ENCODE measurements at places on chromosomes 6 and 20. TPM values are rescaled to one million over a fixed set of nuclear protein-coding genes. Genes with fewer than 3 reads are reported as not detected.

DNA sequence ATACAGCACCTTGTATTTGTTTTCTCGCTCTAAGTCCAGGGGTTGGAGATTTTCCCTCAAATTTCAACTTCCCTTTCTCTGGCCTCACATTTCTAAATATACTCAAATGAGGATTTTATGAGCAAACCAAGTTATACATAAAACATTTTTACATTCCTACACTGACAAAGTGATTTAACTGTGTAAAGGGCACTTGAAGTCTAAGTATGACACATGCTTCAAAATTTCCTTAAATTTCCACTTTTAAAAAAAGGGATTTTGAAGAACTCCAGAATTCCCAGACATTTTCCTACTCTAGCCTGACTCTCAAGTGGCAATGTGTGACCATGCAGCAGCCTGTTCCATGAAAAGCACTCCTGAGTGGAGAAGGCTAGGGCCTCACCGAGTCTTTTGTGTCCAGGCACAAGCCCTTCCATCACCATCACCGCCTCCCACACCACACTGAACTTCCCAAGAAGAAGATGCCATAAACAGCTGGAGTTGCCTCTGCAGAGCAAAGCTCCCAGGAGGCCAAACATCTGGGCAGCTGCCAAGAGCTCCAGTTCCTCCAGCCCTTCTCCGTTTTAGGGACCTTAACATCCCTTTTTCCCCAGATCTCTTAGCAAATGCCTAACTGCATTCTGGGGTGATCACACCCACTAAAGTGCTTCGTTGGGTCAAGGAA is 68.9 kb downstream of the NCR2 start:
- no peak for DNase-seq
- H3K36me3 ChIP-seq = no peaks in the 10 kb centered on the region
- H3K4me1 ChIP-seq = peaks cover 6% of the 10 kb centered on the region
- peaks cover 4% of the 10 kb centered on the region for H3K27me3 ChIP-seq
- H3K4me3 ChIP-seq = no peak overlapping the region

DNA sequence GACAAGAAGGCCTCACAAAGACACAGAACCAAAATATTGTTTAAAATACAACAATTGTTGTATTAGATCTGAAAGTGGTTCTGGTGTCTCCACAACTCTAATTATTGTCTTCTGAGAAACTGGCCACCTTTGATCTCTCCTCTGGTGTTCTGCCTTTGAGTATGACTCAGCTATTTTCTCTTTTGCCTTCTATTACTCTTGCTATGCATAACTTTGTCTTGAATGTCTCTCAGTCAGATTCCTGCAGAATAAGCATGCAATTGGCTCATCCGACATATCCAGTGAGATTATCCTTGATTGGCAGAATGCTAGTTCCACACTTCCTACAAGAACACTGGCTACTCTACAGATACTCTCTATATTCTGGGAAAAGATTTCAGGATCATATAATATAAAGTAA is 14.3 kb upstream of the EPM2A start:
- H3K27me3 ChIP-seq = no peaks in the 10 kb centered on the region
- no peaks in the 10 kb centered on the region for H3K36me3 ChIP-seq
- no peak overlapping the region for H3K27ac ChIP-seq
- H3K4me3 ChIP-seq = no peak overlapping the region
- DNase-seq = no peak

- H3K27me3 ChIP-seq = no peaks in the 10 kb centered on the region
- no peak overlapping the region for H3K4me3 ChIP-seq
- DNase-seq = no peak
- H3K27ac ChIP-seq = no peak overlapping the region
- no peaks in the 10 kb centered on the region for H3K4me1 ChIP-seq
Measured at GRCh38 chr6:45726444-45726843, 289.2 kb downstream of the CLIC5 start.

GRCh38 chr6:57248311-57248895 is 26.3 kb upstream of the RAB23 start:
- H3K27me3 ChIP-seq = no peaks in the 10 kb centered on the region
- H3K36me3 ChIP-seq = no peaks in the 10 kb centered on the region
- DNase-seq = no peak
- H3K27ac ChIP-seq = no peak overlapping the region

DNA sequence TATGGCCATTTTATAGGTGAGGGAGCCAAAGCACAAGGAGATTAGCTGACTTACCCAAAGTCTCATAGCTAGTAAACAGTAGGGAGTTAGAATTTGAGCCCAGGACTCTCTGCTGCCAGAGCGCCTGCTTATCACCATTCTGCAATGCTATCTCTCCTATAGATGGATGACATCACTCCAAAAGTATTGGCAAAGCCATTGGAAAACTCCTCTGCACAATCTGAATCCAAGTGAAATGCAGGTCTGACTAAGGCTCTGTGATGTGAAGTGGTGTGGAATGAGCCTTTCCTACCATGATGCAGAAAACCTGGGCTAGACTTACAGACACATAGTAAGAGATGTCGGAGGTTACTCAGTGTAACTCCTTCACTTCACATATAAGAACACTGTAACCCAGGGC is 106.3 kb downstream of the GRM1 start:
- H3K27ac ChIP-seq = no peak overlapping the region
- no peaks in the 10 kb centered on the region for H3K4me1 ChIP-seq
- H3K4me3 ChIP-seq = no peak overlapping the region
- no peaks in the 10 kb centered on the region for H3K36me3 ChIP-seq
- DNase-seq = no peak
- H3K27me3 ChIP-seq = no peaks in the 10 kb centered on the region

- no peaks in the 10 kb centered on the region for H3K4me1 ChIP-seq
- no peaks in the 10 kb centered on the region for H3K36me3 ChIP-seq
- H3K27me3 ChIP-seq = no peaks in the 10 kb centered on the region
- no peak for DNase-seq
Measured at GRCh38 chr6:42509765-42510164, 54.1 kb upstream of the UBR2 start.

GRCh38 chr6:34196833-34197195 is 39.9 kb upstream of the HMGA1 start:
- no peaks in the 10 kb centered on the region for H3K36me3 ChIP-seq
- peak overlapping the region; percentile 29 for H3K27ac ChIP-seq
- DNase-seq = no peak
- H3K27me3 ChIP-seq = no peaks in the 10 kb centered on the region
- peak overlapping the region; percentile 33 for H3K4me3 ChIP-seq
- peaks cover 8% of the 10 kb centered on the region for H3K4me1 ChIP-seq

DNA sequence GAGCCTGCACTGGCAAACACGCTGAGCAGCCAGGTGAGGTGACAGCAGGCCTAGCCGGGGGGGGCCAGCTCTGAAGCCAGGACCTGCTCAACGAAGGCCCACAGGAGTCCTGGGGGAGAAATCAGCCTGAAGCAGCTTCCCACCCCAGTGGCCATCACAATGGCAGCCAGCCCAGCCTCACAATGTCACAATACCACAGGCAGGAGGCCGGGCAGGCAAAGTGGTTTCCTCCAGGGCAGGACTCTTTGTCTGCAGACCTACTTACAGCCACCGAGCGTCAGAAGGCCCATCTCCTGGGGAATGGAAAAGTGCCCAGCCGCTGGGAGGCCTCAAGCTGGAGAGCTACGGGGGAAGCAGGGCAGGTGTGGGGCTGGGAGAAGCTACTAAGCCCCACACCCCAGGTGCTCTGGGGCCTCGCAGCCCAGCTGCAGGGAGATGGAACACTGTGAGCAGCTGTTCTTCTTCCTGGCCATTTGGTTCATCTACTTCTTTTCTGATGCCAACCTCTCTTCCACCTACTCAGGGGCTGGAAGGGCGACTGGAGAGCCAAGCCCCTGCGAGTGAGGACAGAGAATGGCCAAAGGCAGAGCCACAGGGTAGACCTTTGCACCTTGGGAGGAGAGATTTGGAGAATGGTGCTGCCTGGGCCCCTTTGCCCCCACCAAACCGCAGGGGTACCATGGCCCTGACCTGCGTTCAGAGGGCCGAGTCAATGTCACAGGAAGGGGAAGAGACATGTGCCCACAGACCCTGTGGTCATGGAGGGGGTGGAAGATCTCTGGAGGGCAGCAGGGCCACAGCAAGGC is 22.3 kb upstream of the AVP start:
- H3K4me3 ChIP-seq = no peak overlapping the region
- H3K27me3 ChIP-seq = no peaks in the 10 kb centered on the region
- H3K4me1 ChIP-seq = no peaks in the 10 kb centered on the region
- peaks cover 15% of the 10 kb centered on the region for H3K36me3 ChIP-seq
- no peak overlapping the region for H3K27ac ChIP-seq
- DNase-seq = no peak

DNA sequence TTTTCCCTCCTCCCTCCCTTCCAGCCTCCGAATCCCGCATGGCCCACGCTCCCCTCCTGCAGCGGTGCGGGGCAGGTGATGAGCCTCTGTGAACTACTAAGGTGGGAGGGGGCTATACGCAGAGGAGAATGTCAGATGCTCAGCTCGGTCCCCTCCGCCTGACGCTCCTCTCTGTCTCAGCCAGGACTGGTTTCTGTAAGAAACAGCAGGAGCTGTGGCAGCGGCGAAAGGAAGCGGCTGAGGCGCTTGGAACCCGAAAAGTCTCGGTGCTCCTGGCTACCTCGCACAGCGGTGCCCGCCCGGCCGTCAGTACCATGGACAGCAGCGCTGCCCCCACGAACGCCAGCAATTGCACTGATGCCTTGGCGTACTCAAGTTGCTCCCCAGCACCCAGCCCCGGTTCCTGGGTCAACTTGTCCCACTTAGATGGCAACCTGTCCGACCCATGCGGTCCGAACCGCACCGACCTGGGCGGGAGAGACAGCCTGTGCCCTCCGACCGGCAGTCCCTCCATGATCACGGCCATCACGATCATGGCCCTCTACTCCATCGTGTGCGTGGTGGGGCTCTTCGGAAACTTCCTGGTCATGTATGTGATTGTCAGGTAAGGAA is at the start of gene OPRM1:
Gene OPRM1 (plus strand): TSS at position 10 of the 612 bp plus-strand sequence. CDS start 305 bp downstream, at position 315.
- H3K27me3 ChIP-seq = no peaks in the 10 kb centered on the region
- peak; percentile 39 for DNase-seq
- H3K27ac ChIP-seq = no peak within 1 kb of the TSS
- no peaks in the 10 kb centered on the region for H3K4me1 ChIP-seq
- H3K36me3 ChIP-seq = no peaks in the 10 kb centered on the region

GRCh38 chr6:136962661-136963060 is 40.6 kb downstream of the SLC35D3 start:
- H3K27me3 ChIP-seq = no peaks in the 10 kb centered on the region
- H3K4me1 ChIP-seq = no peaks in the 10 kb centered on the region
- no peaks in the 10 kb centered on the region for H3K36me3 ChIP-seq
- no peak overlapping the region for H3K4me3 ChIP-seq

DNA sequence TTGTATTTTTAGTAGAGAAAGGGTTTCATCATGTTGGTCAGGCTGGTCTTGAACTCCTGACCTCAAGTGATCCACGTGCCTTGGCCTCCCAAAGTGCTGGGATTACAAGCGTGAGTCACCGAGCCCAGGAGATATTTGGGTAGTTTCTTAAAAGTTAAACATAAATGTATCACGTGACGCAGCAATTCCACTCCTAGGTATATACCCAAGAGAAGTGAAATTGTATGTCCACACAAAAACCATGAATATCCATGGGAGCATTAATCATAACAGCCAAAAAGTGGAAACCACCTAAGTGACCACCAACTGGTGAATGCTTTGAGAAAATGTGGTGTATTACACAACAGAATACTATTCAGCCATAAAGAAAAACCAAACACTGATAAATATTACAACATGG is 164.8 kb downstream of the MRPL14 start:
- no peak overlapping the region for H3K27ac ChIP-seq
- DNase-seq = peak; percentile 1
- no peak overlapping the region for H3K4me3 ChIP-seq
- H3K4me1 ChIP-seq = peaks cover 3% of the 10 kb centered on the region

DNA sequence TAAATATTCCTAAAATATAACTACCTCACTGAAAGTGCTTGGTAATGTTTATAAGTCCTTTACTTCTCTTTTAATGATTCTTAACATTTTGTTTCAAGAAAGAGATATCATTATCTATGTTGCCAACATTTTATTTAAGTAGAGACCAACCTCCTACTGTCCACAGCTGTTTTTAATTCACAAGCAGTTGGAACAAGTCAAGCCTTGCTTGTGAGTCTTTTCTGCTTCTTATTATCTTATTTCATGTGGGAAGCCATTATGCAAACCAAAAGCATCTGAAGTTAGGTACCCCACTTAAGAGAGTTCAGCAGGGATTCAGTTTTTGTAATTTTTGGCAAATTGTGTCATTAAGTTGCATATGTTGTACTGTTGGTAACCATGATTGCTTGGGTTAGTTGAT is 1714.5 kb downstream of the GRIK2 start:
- no peaks in the 10 kb centered on the region for H3K36me3 ChIP-seq
- H3K4me1 ChIP-seq = no peaks in the 10 kb centered on the region
- H3K27ac ChIP-seq = no peak overlapping the region
- no peak overlapping the region for H3K4me3 ChIP-seq
- no peaks in the 10 kb centered on the region for H3K27me3 ChIP-seq
- no peak for DNase-seq

DNA sequence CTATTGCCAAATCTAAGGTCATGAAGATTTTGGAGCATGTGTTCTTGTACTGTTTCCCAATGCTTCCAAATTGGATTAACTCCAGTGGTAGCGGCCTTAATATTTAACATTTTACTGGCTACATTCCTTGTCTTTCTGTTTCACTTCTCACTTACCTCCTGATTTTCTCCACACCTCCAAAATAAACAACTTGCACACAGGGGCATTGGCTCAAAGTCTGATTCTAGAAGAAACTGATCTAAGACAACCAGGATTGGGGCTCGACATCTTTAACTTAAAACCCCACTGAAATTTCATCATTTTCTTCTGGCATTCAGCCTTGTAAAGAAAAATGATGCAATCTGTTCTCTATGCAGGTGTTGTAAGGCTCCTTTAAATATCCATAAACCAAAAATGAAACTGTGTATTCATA is 557.9 kb upstream of the ID4 start:
- H3K27me3 ChIP-seq = no peaks in the 10 kb centered on the region
- H3K36me3 ChIP-seq = no peaks in the 10 kb centered on the region
- H3K4me3 ChIP-seq = no peak overlapping the region
- no peak for DNase-seq

GRCh38 chr6:112287577-112288225 is 33.3 kb upstream of the LAMA4 start:
- H3K27me3 ChIP-seq = no peaks in the 10 kb centered on the region
- no peak overlapping the region for H3K27ac ChIP-seq
- DNase-seq = no peak
- no peaks in the 10 kb centered on the region for H3K36me3 ChIP-seq
- no peak overlapping the region for H3K4me3 ChIP-seq
- H3K4me1 ChIP-seq = no peaks in the 10 kb centered on the region

DNA sequence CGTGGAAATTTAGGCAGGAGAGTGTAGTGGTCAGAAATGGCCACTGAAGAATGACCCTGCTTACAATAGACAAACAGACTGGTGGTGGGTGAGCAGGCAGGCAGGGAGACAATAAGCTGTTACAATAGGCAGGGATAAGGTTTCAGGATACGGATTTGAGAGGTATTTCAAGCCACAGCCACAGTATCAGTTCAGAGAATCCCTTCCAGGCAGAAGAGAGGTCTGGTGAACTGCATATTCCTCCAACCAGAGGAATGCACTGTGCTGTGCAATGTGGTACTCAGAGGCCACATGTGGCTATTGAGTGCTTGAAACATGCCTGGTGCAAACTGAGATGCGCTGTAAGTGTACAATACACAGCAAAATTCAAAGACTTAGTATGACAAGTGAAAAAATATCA is 20.6 kb downstream of the RMND1 start:
- no peak overlapping the region for H3K27ac ChIP-seq
- no peaks in the 10 kb centered on the region for H3K27me3 ChIP-seq
- H3K36me3 ChIP-seq = peaks cover 24% of the 10 kb centered on the region
- peaks cover 4% of the 10 kb centered on the region for H3K4me1 ChIP-seq

The NDUFAF4 gene
- 7.2 TPM for total RNA-seq

The SYCP2 gene
- 0.84 TPM for total RNA-seq

The VPS52 gene
- 21.3 TPM for total RNA-seq

The EPB41L1 gene
- 3.4 TPM for total RNA-seq

The RIMS1 gene
- 0.09 TPM for total RNA-seq

The MATN4 gene
- total RNA-seq = not detected
